Fibroblast of lung (primary cell): ENCODE measurements at places on chromosomes 11 and 22.

DNA sequence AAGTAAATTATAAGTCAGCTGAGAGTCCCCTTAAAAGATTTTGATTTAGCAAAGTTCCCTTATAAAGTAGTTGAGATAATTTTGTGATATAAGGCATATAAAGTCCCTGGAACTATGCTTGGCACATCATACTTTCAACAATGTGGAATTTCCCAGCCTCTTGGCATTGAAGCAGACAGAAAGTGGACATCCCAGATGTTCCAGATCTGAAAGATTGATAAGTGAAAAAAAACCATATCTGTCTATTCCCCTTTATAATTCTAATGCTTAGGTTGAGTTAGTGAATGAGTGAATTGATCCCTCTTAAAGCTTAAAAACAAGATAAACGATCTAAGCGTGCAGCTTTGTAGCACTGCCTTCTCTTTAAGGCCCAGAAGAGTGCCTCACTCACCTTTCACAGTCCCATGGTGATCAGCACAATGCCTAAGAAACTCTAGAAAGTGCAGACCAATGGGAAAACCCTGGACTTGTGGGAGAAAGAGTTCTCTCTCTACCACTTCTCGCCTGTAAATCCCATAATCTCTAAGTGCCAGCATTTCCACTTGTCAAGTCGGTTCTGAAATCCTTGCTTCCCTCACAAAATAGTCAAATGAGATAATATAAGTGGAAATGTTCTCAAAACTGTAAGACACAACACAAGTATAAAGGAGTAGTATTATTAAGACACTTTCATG lies 17.8 kb downstream of the FIBIN start:
- DNase-seq, result no peak

DNA sequence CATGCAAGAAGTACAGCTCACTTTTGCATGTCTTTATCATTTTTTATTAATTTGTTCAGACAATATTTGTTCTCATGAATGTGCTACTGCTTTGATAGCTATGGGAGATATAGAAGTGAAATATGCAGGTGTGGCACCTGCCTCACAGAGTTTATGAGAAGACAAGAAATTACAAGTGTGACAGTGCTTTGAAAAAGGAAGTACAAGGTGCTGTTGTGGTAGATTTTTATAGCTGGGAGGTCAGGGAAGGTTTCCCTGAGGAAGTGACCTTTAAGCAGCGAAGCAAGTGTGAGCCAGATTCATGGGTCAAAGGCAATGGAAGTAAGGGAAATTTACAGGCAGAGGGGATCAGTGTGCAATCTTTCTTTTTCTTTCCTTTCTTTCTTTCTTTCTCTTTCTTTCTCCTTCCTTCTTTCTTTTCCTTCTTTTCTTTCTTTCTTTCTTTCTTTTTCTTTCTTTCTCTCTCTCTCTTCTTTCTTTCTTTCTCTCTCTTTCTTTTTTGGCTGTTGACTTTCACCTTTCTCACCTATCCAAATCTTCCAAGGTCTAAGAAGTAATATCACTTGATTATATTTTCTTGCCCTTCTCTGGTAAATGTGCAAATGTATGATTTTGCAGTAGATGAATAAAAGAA lies 6.4 kb upstream of the BMAL1 start:
- no peak for DNase-seq

GRCh38 chr11:83697518-83697917 lies 411.4 kb upstream of the CCDC90B start:
- DNase-seq, result no peak

GRCh38 chr11:65129649-65130441 lies 4.5 kb downstream of the SYVN1 start:
- DNase-seq, result no peak

- no peak for DNase-seq
These were observed 59.9 kb upstream of the RCN1 start for GRCh38 chr11:32030875-32031503.

- DNase-seq, result peak; percentile 34
These were observed 106.8 kb upstream of the CLMP start for GRCh38 chr11:123301696-123302400.

GRCh38 chr22:49454726-49455125 lies 372.9 kb downstream of the BRD1 start:
- DNase-seq, result no peak

DNA sequence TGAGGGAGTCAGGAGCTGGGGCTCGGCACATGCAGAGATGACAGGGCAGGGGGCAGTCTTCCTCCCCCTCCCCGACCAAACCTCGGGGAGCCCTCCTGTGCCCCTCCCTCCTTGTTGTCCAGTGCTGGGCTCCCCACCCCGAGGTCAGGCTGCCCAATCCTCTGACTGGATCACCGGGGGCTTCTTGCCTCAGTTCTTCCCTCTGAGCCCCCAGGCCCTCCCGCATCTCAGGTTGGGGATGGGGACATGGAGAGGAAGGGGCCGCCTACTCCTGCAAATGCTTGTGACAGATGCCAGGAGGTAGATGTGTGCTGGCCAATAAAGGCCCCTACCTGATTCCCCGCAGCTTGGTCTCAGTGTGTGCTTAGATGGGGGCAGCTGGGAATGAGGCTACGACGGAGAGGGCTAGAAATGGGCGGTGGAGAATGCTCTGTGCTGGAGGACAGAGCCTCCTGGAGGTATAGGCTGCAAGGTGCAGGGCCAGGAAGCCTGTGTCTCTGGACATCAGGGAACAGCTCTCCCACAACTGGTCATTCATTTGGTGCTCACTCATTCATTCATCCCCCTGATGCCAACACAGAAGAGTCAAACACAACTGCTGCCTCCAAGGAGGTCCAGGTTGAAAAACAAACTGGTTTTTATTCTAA lies 8.4 kb downstream of the RHBDD3 start:
- DNase-seq, result no peak

DNA sequence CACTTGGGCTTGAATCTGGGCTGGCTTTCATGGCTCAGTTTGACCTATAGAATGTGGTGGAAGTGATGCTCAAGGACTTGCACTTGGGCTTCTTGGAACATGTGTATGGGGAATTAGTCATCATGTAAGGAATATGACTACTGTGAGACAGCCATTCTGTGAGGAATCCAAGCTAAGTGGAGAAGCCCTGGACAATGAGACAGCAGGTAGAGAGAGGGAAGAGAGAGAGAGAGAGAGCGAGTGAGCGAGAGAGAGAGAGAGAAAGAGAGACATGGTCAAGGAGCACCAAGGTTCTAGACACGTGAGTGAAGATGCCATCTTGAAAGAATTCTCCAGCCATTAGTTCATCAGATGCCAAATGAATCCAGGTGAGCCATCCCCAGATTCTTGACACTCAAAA lies 261.6 kb upstream of the SORL1-AS1 start:
- DNase-seq, result no peak

DNA sequence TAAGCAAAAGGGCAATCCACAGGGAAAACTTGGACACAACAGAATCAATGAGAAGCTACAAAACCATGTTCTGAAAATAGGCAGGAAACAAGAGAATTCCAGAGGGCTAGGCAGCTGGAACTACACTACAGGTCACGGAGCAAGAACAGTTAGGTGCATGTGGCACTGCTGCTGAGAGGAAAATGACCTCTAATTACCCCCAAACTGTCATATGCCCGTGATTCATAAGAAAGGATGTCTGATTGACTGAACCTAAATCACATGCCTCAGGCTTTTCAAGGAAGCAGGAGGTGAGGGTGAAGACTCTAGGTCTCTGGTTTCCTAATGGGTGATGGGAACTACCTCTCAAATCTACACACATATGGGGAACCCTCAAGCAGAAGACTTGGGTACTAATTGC lies 17.9 kb upstream of the RRAS2 start:
- DNase-seq, result peak; percentile 18

- no peak for DNase-seq
These were observed 15.2 kb downstream of the ELMOD1 start for GRCh38 chr11:107606141-107606540.

GRCh38 chr11:121250843-121251242 lies 41.7 kb upstream of the SC5D start:
- DNase-seq, result no peak

DNA sequence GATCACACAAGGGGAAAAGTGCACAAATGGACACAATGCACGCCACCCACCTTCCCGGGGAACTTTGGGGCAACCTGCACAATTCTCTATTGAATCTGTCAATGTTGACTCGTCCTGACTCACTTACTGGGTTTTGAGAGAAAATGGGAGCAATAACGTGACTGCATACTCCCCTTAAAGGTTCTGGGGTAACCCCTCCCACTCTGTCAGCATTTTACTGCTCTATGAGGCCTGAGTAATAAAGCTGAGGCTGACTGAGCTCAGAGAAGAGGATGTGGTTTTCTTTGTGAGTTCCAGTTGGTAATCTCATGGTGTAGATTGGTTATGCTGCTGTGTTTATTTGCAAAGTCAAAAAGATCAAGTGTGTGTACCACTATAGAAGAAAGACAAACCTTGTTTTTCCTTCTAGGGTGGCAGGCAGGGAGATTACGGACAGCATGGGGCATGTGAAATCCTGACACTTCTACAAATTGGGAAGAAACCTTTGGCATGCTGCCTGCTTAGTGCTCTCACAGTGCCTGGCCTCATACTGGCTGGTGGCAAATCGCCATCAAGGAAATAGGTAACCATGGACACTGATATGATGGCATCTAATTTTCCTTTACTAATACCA lies 16.1 kb upstream of the APOA1 start:
- DNase-seq, result peak; percentile 90

- DNase-seq, result no peak
These were observed 536.9 kb downstream of the TBC1D22A start for GRCh38 chr22:47299211-47299862.

GRCh38 chr11:22792497-22792896 lies 37.1 kb downstream of the SVIP start:
- peak; percentile 82 for DNase-seq

GRCh38 chr11:100766764-100767163 lies 79.7 kb downstream of the ARHGAP42 start:
- DNase-seq, result no peak

- no peak for DNase-seq
These were observed 485.1 kb downstream of the OPCML start for GRCh38 chr11:133047036-133047770.

DNA sequence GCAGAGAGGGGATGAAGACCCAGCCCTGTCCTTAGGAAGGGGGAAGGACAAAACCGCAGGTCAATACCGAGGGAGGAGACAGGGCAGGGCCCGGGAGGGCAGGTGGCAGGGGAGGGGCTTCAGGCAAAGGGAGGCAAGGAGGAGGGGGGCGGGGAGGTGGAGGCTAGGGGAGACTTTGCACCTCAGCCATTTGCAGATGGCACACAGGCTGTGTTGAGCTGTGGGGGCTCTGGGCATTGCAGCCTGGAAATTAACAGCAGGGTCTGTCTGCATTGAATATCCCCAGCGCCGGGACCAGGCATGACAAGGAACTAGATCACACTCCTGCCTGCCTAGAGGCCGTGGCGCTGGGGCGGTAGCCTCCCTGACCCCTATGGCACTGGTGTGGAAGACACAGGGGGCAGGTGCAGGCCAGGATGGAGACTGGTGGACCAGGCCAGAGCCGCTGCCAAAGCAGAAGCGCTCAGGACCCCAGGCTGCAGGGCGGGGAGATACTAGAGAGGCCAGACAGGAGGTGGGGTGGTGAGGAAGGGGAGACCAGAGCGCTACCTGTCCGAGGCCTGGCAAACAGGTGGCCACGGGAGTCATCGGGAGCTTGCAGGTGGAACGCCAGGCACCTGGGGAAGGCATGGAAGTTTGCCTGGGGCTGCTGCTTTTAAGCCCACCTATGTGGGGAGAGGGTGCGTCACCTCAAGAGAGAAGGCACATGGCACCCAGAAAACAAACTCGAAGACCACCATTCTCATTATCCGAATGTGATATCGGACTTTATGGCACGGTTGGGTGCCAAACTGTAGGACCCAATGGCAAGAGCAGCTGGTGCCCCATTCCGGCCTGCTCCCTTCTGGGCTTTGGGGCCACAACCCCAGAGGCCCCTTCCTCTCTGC lies 11.5 kb downstream of the CBX6 start:
- no peak for DNase-seq

DNA sequence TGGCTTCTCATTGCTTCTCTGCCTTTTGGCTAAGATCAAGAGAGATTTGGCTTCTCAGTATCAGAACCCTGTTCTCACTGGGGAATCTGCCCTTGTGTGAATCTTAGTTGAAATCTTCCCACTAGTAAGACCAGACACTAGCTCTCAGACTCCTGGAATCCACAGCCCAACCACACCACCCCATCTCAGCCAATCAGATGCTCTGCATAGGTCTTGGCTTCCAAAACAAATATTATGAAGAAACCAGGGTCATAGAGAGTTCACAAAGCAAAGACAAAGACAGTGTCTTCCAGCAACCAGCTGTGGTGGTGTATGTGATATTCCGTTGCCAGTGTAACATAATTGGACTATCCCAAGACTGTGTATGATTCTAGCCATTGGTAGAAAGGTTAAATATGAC lies 5.4 kb downstream of the OR8B12 start:
- DNase-seq, result peak; percentile 76

DNA sequence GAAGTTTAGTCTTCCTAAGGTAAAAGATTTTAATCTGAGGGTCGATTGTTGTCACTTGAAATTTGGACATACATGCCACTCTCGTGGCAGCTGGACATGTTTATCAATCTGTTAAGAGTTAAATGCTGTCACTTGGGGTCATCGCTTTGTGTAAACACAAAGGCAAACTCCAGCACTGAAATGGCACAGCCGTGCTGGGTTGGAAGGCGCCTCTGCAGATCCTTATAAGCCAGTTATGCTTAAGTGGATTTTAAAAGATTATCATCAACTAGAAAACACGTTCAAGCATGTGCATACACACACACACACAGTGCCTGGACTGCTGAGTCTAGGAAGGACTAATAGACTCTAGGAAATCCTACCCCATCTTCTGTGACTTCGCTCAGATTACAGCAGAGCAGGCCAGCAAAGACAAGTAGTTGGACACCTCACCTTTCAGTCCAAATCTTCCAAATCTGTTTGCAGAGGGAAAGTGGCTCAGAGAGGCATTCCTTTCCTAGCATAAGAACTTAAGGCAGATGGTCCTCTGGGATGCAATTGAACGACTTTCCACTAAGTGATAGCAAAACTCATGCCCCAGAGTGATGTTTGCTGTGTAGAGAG lies 83.7 kb downstream of the CACNG2 start:
- DNase-seq, result no peak

- no peak for DNase-seq
These were observed 82.2 kb downstream of the FCHSD2 start for GRCh38 chr11:73059915-73060314.

GRCh38 chr22:37460684-37461083 lies 25.5 kb downstream of the MFNG start:
- DNase-seq, result no peak

- DNase-seq, result peak; percentile 55
These were observed 12.0 kb downstream of the TNNT3 start for GRCh38 chr11:1931341-1932104.
